ENCODE measurements at places on chromosomes 12 and 14.

GRCh38 chr12:53972152-53972702 is 699 bp upstream of the HOXC11 start:
- DNase-seq, result no peak

DNA sequence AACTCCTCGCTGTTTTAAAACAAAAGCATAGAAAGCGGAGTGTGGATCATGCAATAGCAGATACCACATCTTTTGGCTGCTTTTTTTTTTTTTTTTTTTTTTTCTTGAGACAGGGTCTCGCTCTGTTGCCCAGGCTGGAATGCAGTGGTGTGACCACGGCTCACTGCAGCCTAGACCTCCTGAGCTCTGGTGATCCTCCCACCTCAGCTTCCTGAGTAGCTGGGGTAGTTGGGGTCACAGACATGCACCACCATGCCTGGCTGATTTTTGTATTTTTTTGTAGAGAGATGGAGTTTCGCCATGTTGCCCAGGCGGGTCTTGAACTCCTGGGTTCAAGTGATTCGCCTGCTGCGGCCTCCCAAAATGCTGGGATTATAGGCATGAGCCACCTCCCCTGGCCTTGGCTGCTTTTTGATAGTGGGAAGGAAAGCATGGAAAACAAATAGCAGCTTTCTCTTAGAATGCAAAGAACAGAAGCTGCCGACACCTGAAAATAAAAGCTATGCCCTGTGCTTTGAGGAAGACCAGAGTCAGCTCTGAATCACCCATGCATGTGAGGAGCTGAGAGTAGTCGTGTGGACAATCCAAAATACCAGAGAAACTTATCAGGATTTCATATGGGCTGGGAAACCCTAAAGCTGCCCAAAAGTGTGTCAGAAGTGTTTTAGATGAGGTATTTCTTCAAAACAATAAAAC is 3.6 kb upstream of the ELK3 start:
- no peak for DNase-seq

DNA sequence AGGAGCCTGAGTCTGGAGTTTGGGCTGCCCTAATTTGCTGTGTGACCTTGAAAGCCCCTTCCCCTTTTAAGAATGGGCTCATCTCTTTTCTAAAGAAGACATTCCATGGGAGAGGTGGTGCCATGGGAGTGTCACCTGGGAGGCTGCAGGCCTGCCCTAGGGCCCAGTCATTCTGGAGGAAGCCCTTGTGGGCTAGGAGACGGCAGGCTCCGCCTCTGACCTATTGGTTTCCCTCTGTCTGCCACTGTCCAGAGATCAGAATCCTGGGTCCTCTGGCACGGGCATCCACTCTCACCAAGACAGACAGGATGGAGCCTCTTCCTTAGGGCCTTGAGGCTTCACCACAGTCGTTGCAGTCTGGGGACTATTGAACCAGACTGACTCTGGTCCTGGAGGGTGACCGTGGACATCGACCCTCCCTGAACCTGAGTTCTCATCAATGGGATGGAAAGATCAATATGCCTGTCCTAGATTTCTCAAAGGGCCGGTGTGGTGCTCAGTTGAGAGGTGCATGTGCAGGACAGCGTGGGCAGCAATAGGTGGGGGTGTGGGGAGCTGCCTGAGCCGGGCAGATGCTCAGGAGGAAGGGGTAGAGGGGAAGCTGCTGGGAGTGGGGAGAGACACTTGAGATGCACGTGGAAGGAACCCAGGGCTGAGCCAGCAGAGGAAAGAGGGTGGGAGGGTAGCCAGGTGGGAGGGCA is 12.2 kb upstream of the CLMN start:
- DNase-seq, result no peak

GRCh38 chr12:54452628-54453027 is 20.8 kb downstream of the GTSF1 start:
- no peak for DNase-seq

DNA sequence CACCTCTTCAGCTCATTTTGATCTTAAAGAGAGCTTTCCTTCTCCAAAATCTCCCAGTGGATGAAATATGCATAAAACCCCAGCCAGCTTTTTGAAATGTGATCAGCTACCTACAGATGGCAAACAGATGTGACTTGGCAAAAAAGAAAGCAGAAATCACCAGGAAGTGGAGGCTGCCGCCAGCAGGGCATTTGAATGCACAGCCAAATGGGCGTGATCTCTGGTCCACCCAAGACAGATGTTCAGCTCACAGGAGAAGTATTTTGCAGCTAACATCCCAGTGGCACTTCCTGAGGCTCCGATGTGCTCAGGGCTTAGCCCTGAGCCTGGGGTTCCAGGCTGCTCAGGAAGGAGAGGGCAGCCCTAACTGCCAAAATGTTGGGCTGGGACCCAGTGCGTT is 78.3 kb downstream of the LGMN start:
- peak; percentile 80 for DNase-seq

- no peak for DNase-seq
Measured at GRCh38 chr12:26701604-26702215, 131.3 kb downstream of the ITPR2 start.

DNA sequence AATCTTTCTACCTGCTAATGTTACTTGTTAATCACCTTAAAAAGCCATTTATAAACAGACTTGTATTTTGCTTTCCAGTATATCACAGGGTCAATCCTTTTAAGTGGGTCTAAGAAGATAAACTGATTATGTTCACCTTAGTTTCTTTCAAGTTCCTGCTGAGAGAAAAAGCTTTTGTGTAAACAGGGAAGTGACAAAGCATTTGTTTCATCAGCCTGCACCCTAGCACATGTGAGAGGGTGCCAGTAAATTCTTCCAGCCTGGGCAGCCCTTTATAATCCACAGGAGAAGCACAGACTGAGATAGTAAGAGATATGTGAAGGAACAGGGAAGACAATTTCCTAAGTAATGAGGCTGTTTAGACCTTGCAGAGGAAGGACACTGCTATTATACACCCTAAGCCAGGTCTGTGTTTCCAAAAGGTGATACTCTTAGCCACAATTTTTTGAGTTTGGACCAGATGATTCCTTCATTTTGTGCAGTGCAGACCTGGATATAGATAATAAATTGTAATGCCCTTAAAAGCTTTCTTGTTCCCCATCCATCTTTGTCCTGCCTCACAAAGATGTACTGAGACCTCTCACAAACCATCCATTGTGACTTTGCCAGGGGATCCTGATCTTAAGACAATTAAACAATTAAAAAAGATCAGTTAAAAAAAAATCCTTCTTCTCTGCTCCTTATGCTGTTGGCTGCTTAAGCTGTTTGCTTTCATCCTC is 150.7 kb downstream of the KTN1 start:
- no peak for DNase-seq

DNA sequence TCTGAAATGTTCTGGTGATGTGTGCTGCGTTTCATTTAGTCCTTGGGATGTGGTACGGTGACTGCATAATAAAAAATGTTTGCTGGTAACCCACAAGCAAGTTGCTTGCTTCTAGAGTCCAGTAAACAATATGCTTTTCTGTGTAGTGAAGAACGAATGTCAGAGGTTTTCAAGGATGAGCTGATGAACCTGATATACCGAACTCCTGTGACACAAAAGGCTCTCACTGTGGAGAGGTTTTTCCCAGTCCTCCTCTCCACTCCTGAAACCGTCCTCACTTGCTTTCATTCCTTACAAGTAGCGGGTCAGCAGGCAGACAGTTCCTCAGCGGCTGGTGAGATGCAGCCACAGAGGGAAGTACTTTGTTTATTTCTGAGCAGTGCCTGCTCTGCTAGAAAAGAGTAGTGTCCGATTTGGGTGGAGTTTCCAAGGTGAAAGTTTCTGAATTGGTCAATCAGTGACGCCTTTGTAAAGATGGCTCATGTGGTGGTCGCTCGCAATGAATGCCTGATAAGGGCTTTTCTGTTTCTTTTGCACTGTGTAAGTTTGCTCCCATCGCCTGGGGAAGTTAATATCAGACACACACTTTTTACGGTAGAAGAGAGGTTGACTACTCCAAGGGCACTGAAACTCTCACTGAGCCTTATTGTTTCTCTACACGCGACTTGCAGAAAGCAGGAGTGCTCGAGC is 3.0 kb downstream of the ETV6 start:
- peak; percentile 35 for DNase-seq

- DNase-seq, result no peak
Measured at GRCh38 chr12:44570036-44570583, 306.0 kb downstream of the NELL2 start.

All from bone marrow (tissue), 2 donors.